ENCODE measurements at places on chromosomes 11 and 22.

GRCh38 chr22:30877662-30878515 is 90.7 kb downstream of the MORC2 start:
- no peak for DNase-seq

GRCh38 chr11:115198321-115198741 is 305.9 kb downstream of the CADM1 start:
- DNase-seq: peak; percentile 41

DNA sequence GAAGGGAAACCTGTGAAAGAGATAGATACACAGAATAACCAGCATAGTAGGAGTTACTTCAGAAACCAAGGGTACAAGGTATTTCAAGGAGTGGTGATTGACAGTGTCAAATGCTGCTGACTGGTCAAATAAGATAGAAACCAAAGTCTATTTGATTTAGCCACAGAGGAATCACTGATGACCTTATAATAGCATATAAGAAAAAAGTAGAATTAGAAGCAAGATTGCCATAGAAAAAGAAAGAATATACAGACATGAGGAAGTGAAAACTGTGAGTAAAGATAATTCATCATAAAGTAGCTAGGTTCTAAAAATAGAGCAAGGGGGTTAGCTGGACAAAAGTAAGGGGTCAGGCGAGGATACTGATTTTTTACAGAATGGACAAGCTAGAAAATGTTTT is 14.2 kb downstream of the ZBTB44 start:
- DNase-seq: no peak

DNA sequence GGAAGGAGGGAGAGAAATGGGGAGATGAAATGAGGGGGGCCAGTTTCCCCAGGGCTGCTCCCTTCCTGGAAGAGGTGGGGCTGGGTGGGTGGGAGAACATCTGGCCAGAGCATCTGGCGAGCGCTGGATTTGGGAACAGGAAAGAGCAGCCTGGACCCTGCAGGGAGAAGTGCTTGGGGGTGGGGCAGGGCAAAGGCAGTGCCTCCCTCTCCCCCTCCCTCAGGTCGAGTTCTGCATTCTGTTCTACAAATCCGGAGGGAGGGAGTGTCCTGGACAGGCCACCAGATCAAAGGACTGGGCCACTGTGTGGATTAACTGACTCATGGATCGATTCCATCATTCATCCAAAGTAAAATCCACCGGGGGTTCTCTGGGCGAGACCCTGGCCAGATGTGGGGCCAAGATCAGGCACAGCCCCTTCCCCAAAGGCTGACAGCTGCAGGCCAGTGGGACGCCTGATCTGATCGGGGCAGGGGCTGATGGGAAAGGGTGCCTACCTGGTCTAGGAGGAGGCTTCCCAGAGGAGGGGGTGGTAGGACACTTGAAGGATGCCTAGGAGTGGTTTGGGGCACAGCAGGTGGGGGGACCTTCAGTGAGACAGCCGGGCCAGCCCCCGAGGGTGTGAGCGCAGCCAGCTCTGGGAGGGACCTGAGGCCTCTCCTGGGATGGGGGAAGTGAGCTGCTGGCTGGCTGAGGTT is 57.5 kb downstream of the CACNA1I start:
- DNase-seq: no peak

DNA sequence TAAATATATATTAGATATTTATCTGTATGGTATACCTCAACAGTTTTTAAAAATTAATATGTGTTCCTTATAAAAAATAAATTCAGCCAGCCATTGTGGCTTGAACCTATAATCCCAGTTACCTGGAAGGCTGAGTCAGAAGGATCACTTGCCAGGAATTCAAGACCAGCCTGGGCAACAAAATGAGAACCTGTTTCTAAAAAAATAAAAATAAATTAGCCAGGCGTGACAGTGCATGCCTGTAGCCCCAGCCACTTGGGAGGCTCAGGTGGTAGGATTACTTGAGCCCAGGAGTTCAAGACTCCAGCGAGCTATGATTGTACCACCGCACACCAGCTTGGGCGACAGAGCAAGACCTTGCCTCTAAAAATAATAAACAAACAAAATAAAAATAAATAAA is 54.9 kb downstream of the PHF21A start:
- DNase-seq: no peak

DNA sequence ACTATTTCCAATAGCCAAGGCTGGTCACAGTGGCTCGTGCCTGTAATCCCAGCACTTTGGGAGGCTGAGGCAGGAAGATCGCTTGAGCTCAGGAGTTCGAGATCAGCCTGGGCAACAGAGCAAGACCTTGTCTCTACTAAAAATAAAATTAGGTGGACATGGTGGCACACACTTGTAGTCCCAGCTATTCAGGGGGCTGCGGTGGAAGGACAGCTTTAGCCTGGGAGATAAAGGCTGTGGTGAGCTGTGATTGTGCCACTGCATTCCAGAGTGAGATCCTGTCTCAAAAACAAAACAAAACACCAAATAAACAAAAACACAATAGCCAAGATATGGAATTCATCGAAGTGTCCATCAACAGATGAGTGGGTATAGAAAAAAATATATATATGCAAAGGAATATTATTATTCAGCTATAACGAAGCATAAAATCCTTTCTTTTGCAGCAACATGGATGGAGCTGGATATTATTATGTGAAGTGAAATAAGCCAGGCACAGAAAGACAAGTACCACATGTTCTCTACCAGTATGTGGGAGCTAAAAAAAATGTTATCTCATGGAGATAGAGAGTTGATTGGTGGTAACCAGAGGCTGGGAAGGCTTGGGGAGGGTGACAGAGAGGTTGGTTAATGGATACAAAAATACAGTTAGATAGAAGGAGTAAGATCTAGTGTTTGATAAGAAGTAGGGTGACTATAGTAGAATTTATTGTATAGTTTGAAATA is 22.6 kb upstream of the DLAT start:
- no peak for DNase-seq

DNA sequence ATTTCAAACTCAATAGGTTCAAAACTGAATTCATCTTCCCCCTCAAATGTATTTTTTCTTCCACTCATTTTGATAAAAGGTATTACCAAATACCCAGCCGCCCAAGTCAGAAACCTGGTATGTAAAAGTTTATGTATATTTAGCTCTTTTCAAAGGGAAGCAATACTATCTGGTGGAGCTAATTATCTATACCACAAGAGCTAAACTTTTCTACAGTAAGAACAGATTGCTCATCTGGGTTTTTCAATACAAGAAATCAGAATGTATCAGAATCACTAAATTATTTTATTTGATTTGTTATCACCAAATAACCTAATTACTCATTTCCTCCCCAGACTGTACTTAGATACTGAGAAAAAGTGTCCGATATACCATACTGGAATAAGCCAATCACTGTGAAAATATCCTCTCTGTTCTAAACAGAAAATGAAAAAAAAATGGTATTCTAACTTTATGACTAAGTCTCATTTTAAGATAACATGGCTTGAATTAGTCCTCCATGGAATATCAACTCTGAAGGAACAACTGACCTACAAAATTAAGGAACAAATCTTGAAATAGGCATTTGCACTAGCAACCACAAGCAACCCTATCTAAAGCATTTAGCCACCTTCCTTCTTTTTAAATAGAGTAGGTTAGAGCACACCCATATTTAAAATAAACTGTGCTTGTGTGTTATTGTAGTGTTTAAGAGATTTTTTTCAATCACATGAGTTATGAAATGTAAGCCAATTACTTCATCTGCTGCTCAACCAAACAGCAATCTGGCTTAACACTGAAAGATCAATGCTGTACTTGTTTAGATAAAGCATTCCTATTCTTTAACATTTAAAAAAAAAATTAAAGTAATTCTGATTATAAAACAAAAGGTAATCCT is 35.0 kb downstream of the RDX start:
- DNase-seq: no peak

DNA sequence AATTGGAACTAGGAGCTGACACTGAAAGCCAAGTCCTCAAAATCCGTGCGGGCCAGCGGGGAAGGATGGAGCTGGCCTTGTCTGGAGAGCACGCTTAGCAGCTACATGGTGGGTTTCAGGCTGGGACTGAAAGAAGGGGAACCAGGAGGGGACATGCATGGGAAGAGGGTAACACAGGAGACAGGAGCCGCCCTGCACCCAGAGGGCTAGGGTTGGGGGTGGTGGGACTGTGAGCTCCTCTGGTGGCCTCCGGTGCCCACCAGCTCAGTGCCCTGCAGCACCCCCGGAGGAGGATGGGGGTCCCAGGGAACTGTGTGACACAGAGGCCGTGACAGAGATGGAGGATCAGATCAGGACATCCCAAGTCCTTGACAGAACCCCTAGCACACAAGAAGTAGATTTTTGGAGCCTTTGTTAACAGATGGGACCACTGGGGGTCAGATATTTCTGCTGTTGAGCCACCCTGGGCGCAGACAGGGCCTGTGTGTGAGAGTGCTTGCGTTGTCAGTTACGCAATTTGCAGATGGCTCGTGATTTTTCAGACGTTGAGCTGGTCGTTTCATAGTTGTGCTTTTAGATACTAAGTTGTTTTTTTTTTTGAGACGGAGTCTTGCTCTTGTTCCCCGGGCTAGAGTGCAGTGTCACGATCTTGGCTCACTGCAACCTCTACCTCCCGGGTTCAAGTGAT is 21.3 kb upstream of the GRAMD4 start:
- no peak for DNase-seq

GRCh38 chr11:118343981-118344515 is at the start of gene CD3G:
CD3G (plus strand) TSS chr11:118344344; CDS start chr11:118344424, 80 bp downstream.
- DNase-seq: no peak

DNA sequence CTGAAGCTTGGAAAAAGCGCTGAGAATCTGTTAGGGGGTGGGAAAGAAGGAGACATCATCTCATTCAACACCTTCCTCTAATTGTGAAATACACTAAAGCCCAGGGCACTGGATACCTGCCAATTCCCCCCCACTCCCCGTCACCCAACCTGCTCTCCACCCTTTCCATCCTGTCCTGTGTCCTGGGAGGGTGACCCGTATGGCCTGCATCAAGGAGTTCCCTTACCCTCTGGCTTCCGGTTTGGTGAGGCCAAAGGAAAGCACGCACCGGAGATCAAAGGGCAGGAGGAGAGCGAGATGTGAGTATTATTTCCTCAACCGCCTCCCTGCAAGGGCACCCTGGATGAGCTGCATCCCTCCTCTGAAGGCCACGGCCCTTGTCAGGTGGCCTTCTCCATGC is 65.0 kb upstream of the PTPRJ start:
- no peak for DNase-seq

GRCh38 chr11:520428-521176 is 13.6 kb upstream of the RNH1 start:
- DNase-seq: no peak

- DNase-seq: no peak
Measured at GRCh38 chr11:65377036-65377435, 5.4 kb downstream of the SLC25A45 start.

GRCh38 chr11:126914941-126915340 is 85.6 kb downstream of the KIRREL3 start:
- DNase-seq: no peak

DNA sequence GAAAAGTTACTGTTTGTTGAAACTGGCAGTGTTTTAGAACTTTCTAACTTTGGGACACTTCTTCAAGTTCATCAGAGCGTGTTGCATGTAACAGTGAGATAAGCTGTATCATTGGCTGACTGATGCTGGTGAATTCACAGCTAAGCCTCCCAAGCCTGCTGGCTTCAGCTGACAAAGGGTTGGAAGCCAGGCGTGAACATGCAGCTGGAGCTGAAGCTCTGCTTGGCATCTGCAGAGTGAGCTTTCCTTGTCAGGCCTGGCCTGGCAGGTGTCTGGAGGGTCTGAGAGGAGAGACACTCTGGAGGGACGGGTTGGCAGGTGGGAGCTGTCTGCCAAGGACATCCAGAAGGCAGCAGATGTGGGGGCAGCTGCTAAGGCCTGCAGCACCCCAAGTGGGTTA is 1.5 kb downstream of the AMPD3 start:
- peak; percentile 76 for DNase-seq

DNA sequence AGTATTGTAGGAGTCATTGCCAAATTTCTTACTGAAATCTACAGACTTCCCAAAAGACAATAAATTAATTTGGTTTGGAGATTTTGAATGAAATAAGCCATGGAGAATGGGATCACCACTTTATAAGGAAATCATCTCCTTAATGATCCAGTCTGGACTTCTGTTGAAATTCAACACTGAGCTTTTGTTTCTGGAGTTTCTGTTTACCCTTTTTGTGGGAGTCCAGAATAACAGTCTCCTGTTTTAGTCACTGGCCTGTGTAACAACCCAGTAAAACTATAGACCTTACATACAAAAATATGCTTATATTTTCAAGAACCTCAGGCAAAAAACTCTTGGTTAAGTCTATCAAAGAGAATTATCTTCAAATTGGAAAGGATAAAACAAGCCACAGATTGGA is 321.7 kb upstream of the PLET1 start:
- no peak for DNase-seq

- no peak for DNase-seq
Measured at GRCh38 chr11:16561150-16561549, 177.3 kb upstream of the C11orf58 start.

- no peak for DNase-seq
Measured at GRCh38 chr22:49660321-49660720, 167.4 kb downstream of the BRD1 start.

GRCh38 chr22:23514322-23515038 is 65.6 kb downstream of the IGLL1 start:
- no peak for DNase-seq

GRCh38 chr22:41687901-41688364 is 734 bp downstream of the SNU13 start:
- DNase-seq: no peak
